ENCODE measurements at places on chromosomes 16 and 17.

DNA sequence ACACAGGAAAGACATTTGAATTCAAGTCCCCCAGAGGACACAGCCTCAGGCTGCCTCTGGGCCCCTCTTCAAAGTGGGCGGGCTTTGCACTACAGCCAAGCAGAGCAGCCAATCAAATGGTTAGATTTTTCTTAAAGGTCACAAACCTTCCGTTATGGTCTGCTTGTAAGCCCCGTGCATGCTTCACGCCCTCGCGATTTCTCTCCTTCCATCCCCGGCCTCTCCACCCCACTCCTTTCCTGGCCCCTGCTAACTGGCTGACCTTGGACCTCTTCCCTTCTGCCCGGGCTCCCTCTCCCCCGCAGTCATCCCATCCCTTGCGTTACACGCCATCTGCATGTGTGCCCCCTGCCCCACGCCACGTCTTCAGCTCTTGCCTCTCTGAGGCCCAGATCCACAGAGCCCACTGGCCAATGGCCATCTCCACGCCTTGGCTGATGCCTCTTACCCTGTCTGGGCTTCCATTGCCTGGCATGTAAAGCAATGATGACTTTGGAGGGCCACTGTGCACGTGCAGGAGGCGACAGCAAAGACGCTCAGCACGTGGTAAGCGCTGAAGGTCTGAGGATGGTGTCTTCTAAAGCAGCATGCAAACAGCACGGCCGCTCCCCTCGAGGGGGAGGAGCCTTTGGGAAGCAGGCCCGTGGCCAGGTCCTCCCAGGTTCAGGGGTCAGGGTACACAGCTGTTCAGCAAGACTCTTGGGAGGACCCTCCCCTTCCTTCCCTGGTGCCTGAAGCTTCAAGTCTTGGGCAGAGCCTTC lies 86.8 kb downstream of the ZDHHC7 start:
- no peak for DNase-seq

DNA sequence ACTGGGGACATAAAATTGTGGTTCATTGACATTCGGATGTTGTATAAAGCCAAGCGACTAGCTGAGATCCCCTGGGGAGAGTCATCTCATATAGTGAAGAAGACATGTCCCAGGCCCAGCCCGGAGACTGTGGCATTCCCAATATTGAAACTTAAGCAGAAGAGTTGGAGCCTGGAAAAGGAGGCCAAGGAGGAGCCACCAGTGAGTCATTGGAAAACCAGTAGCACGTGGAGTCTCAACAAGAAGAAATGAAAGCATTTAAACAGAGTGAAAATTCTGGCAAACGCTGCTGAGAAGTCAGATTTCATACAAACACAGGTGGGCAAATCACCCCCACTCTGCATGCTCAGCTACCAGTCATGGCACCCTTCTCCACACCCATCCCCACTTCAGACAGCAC lies 9.4 kb upstream of the ELAC2 start:
- no peak for DNase-seq

- DNase-seq, result no peak
These were observed 117.8 kb downstream of the SLC39A11 start for GRCh38 chr17:72974605-72975232.

GRCh38 chr16:57754354-57755060 lies 18.9 kb downstream of the KATNB1 start:
- no peak for DNase-seq

- no peak for DNase-seq
These were observed 7.7 kb upstream of the ARL5C start for GRCh38 chr17:39173526-39174274.

DNA sequence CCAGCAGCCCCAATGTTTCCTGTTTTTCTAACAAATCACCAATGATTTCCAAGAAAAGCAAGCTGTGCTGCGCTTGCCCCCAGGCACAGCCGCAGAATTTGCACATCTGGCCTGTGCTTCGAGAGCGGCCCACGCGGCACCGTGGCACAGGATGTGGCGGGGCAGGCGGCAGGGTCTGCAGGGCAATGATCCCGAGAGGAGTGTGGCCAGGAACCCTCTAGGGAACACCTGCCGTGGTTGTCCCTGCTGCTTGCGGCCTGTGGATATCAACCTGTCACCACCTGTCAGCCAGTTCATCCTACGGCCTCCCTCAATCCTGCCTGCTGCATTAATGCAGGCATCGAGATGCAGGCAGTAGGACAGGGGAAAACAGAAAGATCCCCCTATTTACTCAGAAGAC lies 24.0 kb downstream of the PIK3R5 start:
- peak; percentile 81 for DNase-seq

DNA sequence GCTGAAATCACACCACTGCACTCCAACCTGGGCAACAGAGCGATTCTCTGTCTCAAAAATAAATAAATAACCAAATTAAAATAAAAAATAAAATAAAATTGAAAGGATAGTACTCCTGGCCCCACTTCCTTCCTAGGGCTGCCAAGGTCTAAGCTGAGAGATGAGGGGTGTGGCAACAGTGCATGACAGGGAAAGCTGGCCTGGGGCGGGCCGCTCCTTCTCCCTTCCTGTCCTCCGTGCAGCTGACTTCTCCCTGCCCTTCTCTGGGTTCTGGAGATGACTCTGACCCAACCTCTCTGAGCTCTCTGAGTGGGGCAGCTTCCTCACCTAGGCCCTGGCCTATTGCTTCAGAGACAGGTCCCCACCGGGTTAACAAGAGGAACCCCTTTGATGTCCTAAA lies 8.7 kb upstream of the SLC25A39 start:
- DNase-seq, result no peak

DNA sequence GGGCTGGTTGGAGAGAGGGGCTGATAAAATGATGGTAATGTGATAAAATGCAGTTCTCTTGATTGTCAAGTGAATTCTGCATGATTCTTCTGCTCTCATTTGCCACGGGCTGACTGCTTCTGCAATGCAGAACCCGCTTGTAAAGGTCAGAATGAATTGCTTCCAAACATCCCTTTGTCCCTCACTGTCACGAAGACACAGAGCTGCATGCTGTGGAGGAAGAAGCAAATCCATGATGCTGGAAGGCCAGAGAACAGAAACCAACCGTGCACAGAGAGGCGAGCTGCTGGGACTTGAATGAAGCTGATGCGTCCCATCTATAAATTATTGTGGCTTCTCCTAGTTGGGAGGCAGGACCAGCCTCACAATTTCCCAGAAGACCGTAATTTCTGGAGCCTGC lies 171.6 kb downstream of the PRKCB start:
- DNase-seq, result no peak

DNA sequence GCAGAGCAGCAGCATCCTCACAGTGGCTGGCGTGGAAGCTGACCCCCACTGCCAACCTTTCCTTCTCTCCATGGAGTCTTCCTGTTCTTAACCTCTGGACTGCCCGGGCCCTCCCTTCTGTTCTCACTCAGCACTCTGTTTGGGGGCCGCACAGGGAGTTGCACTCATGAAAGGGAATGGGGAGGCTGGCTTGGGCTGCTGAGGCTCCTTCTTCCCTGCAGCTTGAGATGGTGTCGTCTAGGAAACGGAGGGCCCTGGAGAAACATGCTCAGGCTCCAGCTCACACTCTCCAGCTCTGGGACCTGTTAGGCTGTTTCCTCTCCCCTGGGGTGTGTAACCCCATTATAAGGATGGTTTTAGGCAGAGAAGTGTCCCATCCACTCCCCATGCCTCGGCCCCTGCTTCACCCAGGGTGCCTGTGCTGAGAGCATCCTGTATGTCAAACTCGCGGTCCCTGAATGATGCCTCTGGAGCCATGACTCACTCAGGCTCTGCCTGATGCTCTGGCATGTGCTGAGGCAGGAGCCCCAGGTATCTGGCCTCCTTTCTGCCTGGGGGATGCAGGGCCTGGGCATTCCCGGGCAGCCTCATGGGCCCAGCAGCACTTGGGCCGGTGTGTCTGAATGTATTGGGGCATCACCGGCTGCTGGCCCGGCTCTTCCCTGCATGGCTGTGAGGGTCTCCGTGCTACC lies 18.9 kb downstream of the TMEM94 start:
- no peak for DNase-seq

- DNase-seq, result no peak
These were observed 5.9 kb upstream of the KCNJ18 start for GRCh38 chr17:21686165-21687015.

GRCh38 chr17:77455111-77455890 lies 314.5 kb downstream of the SEC14L1 start:
- no peak for DNase-seq

- peak; percentile 13 for DNase-seq
These were observed 5.7 kb downstream of the DUSP3 start for GRCh38 chr17:43772877-43773648.

DNA sequence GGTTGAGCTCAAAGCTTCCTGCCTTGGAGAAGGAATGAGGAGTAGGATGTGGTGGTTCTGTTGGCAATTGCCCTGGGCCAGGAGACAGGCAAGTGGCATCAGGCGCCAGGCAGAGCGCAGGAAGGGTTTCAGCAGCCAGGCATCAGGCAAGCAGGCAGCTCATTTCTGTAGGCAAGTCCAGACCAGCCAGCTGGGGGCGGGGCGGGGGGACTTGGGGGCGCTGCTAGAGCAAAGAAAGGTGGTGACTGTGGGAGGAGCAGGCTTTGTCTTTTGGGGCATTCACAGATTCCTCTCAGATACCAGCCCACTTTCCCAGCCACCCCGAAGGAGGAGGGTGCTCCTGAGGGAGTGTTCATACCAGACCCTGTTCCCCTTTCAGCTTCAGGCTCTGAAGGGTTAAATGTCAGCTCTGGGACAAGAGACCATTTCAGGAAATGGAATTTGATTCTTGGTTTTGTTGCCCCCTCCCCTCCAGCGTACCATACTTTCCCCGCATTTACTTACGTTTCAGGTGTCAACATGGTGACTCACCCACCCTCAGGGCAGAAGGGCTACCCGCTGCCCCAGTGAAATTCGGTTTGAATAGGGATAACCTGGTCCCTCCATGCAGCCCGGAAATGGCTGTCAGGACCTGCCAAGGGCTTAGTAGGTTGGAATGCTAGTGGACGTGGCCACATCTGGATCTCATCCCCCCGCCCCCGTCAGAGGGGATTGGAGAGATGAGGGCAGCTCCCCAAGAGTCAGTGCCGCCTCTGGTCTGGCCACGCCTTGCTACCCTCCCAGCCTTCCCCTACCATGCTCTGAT lies 13.2 kb downstream of the NGFR start:
- no peak for DNase-seq

DNA sequence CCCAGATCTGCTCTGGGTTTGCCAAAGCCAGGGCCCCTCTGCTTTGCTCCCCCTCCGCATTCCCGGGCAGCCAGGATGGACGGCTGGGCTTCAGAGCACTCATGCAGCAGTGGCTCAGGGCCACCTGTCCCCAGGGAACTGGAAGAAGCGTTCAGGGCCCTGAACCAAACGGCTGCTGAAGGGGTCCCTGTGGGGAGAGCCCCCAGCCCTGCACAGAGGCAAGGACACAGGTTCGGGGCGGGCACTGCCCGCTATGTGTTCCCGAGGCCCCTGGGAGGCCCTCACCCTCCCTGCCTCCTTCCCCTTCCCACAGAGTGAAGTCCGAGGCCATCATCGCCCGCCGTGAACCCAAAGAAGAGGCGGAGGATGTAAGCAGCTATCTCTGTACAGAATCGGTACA lies 10.4 kb downstream of the NME3 start:
- DNase-seq, result no peak

- peak; percentile 44 for DNase-seq
These were observed 225.1 kb downstream of the SPECC1 start for GRCh38 chr17:20234276-20234675.

DNA sequence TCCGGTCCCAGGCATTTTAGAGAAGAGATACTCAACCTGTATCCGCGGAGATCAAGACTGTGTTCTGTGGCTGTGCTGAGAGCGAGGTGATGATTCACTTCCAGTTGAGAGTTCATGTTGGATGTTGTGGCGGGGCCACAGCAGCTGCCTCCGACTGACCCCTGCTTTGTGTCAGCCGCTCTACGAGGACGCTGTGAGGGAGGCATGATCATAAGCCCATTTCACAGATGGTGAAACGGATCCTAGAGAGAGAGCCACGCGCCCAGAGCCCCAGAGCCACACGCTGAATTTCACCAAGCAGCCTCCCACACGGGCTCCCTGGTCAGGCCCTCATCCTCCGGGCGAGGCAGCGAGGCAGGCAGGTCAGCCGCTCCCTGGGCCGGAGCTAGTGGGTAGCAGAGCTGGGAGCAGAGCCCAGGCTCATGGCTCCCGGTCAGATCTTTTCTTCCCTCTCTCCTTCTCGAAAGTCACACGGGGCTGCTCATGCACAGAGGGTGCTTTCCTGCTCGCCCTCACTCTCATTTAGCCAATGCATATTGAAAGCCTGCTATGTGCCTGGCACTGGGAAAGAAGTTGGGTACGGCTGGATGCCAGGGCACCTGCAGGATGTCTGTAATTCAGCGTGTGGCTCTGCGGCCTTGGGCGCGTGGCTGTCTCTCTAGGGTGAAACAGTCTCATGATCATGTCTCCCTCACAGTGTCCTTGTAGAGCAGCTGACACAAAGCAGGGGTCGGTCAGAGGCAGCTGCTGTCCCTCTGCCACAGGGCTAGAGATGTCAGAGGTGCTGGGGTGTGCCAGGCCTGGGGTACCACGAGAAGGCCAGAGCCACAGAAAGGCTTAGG lies 155.6 kb upstream of the CHMP6 start:
- DNase-seq, result no peak

- DNase-seq, result no peak
These were observed 52.7 kb upstream of the CIBAR2 start for GRCh38 chr16:85164838-85165516.

DNA sequence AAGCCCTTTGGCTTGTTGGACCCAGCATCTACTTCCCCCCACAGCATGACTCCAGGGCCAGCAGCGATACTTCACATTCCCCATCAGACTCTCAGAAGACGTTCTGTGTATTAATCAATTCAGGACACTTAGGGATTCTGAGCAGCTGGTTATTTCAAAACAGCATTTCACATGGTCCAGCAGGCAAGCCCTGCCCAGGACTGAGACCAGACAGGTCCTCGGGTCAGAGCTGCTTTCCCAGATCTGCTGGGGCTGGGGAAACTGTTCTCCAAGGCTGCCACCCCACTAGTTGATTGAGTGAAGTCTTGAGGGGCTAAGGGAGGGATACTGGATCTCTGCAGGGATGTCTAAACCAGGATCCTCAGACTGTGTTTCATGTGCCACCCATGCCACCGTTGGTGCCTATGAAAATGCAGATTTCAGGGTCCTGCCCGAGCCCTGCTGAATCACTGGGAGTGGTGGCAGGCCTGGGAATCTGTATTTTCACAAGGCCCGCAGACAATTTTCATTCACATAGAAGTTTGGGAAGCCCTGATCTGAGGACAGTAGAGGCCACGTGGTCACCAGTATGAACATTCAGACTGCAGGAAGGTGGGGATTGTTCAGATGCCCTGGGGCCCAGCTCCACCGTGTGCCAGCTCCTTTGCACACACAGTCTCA lies 40.6 kb upstream of the CDH5 start:
- no peak for DNase-seq

DNA sequence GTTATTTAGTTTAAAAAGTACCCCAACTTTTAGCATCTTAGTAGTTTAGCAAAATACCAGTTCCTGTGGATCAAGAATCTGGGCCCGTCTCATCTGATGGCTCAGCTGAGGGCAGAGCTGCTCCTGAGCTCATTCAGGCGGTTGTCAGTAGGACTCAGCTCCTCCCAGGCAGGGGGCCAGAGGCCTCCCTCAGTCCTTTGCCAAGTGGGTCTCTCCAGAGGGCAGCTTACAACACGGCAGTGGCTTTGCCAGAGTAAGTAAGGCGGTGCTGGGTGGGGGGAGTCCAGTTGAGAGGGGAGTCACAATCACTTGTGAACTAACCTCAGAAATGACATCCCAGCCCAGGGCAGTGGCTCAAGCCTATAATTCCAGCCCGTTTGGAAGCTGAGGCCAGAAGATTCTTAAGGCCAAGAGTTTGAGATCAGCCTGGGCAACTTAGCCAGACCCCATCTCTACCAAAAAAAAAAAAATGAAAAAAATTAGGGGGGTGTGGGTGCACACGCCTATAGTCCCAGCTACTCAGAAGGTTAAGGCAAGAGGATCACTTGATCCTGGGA lies 81.5 kb upstream of the MED9 start:
- DNase-seq, result no peak

- no peak for DNase-seq
These were observed 1.2 kb downstream of the RHOT1 start for GRCh38 chr17:32143527-32143870.
